ENCODE measurements at places on chromosomes 3 and 15. TPM values are rescaled to one million over a fixed set of nuclear protein-coding genes. Genes with fewer than 3 reads are reported as not detected.

- no peaks in the 10 kb centered on the region for H3K27me3 ChIP-seq
- H3K4me3 ChIP-seq, result no peak overlapping the region
- no peak overlapping the region for H3K27ac ChIP-seq
- no peaks in the 10 kb centered on the region for H3K36me3 ChIP-seq
- no peak for DNase-seq
Measured at GRCh38 chr3:24490151-24490550, 4.5 kb downstream of the THRB start.

GRCh38 chr3:161413855-161414210 lies 42.5 kb upstream of the SPTSSB start:
- H3K4me3 ChIP-seq, result no peak overlapping the region
- no peaks in the 10 kb centered on the region for H3K27me3 ChIP-seq
- no peak overlapping the region for H3K27ac ChIP-seq
- peaks cover 24% of the 10 kb centered on the region for H3K4me1 ChIP-seq
- DNase-seq, result no peak

GRCh38 chr3:186021673-186022362 lies 84.0 kb upstream of the TRA2B start:
- no peak overlapping the region for H3K4me3 ChIP-seq
- H3K4me1 ChIP-seq, result peaks cover 7% of the 10 kb centered on the region
- no peak overlapping the region for H3K27ac ChIP-seq
- H3K36me3 ChIP-seq, result no peaks in the 10 kb centered on the region
- H3K27me3 ChIP-seq, result no peaks in the 10 kb centered on the region

Gene LEKR1
- total RNA-seq, result not detected

DNA sequence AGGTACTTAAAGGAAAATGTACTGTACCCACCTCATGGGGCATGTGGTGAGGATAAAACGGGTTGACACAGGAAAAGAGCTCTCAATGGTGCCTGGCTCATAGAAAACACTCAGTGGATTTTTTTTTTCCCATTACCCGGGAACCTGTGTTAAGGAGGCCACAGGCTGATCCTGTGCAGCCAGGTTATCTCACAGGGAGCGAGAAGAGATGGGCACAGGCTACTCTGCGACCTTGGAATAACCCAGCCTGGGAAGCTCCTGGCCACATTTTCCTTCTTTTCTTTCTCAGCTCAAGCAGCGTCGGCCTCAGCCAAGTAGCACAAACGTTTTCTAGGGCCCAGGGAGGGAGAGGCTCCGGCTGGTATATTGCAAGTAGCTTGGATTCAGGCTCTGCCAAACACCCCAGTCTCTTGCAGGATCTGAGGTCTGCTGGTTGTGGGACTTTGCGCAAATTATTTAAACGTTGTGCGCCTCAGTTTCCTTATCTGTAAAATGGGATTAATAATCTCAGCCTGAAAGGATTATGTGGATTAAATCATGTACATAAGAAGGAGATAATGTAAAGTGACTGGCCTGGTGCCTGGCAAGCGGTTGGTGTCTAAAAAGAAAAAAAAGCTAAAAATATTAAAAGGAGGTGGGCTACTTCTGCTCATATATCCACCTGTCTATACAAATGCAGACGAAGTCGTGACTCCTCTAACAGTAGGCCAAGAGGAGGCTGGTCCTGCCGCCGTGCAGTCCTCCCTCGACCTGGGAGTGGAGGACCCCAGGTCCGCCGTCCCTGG lies 2.2 kb downstream of the FURIN start:
- DNase-seq, result no peak
- H3K36me3 ChIP-seq, result no peaks in the 10 kb centered on the region
- H3K27me3 ChIP-seq, result no peaks in the 10 kb centered on the region
- peak overlapping the region; percentile 89 for H3K27ac ChIP-seq
- H3K4me1 ChIP-seq, result peaks cover 57% of the 10 kb centered on the region

GRCh38 chr15:76976141-76976540 lies 18.8 kb upstream of the PSTPIP1 start:
- no peak for DNase-seq
- no peaks in the 10 kb centered on the region for H3K36me3 ChIP-seq
- peaks cover 7% of the 10 kb centered on the region for H3K4me1 ChIP-seq
- H3K27me3 ChIP-seq, result no peaks in the 10 kb centered on the region
- H3K27ac ChIP-seq, result no peak overlapping the region
- no peak overlapping the region for H3K4me3 ChIP-seq

- H3K36me3 ChIP-seq, result no peaks in the 10 kb centered on the region
- H3K27ac ChIP-seq, result peak overlapping the region; percentile 56
- no peak overlapping the region for H3K4me3 ChIP-seq
- H3K27me3 ChIP-seq, result no peaks in the 10 kb centered on the region
- peaks cover 21% of the 10 kb centered on the region for H3K4me1 ChIP-seq
Measured at GRCh38 chr3:23685541-23686258, 120.1 kb upstream of the UBE2E1 start.

- peaks cover 20% of the 10 kb centered on the region for H3K4me1 ChIP-seq
- no peaks in the 10 kb centered on the region for H3K27me3 ChIP-seq
- no peak overlapping the region for H3K27ac ChIP-seq
- H3K36me3 ChIP-seq, result no peaks in the 10 kb centered on the region
- no peak overlapping the region for H3K4me3 ChIP-seq
Measured at GRCh38 chr3:98710067-98710659, 53.0 kb upstream of the ST3GAL6 start.

DNA sequence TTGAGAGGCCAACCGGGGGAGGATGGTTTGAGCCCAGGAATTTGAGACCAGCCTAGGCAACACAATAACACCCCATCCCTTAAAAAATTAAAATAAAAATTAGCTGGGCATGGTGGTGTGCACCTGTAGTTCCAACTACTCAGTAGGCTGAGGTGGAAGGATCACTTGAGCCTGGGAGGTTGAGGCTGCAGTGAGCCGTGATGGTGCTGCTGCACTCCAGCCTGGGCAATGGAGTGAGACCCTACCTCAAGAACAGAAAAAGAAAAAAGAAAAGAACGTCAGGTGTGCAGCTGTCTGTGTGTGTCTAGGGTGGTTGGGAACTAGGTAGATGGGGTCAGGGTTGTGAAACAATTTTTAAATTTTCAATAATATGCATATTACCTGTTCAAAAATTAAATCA lies 96.2 kb upstream of the BHLHE40 start:
- no peak overlapping the region for H3K27ac ChIP-seq
- no peaks in the 10 kb centered on the region for H3K36me3 ChIP-seq
- H3K4me1 ChIP-seq, result no peaks in the 10 kb centered on the region
- H3K4me3 ChIP-seq, result no peak overlapping the region

- no peaks in the 10 kb centered on the region for H3K27me3 ChIP-seq
- no peaks in the 10 kb centered on the region for H3K4me1 ChIP-seq
- no peak overlapping the region for H3K27ac ChIP-seq
- DNase-seq, result no peak
- no peaks in the 10 kb centered on the region for H3K36me3 ChIP-seq
- H3K4me3 ChIP-seq, result no peak overlapping the region
Measured at GRCh38 chr15:94847325-94847724, 616.0 kb downstream of the MCTP2 start.

Gene FGF12
- 1.5 TPM for total RNA-seq

GRCh38 chr3:59981377-59981776 lies 931.6 kb upstream of the CFAP20DC start:
- no peaks in the 10 kb centered on the region for H3K36me3 ChIP-seq
- H3K4me3 ChIP-seq, result no peak overlapping the region
- no peaks in the 10 kb centered on the region for H3K4me1 ChIP-seq

- H3K36me3 ChIP-seq, result no peaks in the 10 kb centered on the region
- no peak overlapping the region for H3K27ac ChIP-seq
- no peaks in the 10 kb centered on the region for H3K27me3 ChIP-seq
Measured at GRCh38 chr3:65583188-65583587, 455.5 kb downstream of the MAGI1 start.

GRCh38 chr3:47022641-47023071 lies 43.2 kb downstream of the NBEAL2 start:
- peaks cover 12% of the 10 kb centered on the region for H3K4me1 ChIP-seq
- no peak for DNase-seq
- no peak overlapping the region for H3K4me3 ChIP-seq
- H3K27ac ChIP-seq, result peak overlapping the region; percentile 61

Gene OR5K2
- not detected for total RNA-seq

DNA sequence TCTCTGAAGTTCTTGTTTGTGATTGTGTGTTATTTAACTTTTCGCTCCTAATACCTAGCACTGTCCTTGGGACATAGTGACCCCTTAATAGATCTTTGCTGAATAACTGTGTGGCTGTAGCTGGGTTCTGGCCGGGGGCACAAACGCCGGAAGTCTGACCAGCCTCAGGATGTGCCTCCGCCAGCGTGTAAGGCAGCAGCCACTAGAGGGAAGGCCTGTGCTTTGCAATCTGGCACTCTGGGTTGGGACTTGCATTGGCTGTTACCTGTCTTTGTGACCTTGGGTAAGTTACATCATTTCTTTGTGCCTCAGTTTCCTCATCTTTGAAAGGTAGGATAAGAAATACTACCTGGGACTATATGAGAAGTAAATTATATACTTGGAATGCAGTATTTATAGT lies 158.7 kb downstream of the GHSR start:
- no peaks in the 10 kb centered on the region for H3K27me3 ChIP-seq
- no peaks in the 10 kb centered on the region for H3K36me3 ChIP-seq
- peaks cover 8% of the 10 kb centered on the region for H3K4me1 ChIP-seq
- no peak for DNase-seq

- no peak overlapping the region for H3K4me3 ChIP-seq
- no peaks in the 10 kb centered on the region for H3K4me1 ChIP-seq
- H3K27ac ChIP-seq, result no peak overlapping the region
- no peaks in the 10 kb centered on the region for H3K36me3 ChIP-seq
Measured at GRCh38 chr3:126015075-126015474, 46.1 kb downstream of the ROPN1B start.

GRCh38 chr3:192570821-192571791 lies 156.2 kb downstream of the FGF12 start:
- DNase-seq, result no peak
- H3K4me3 ChIP-seq, result peak overlapping the region; percentile 34
- no peaks in the 10 kb centered on the region for H3K4me1 ChIP-seq

- H3K27me3 ChIP-seq, result no peaks in the 10 kb centered on the region
- no peak overlapping the region for H3K4me3 ChIP-seq
- H3K4me1 ChIP-seq, result no peaks in the 10 kb centered on the region
- no peak overlapping the region for H3K27ac ChIP-seq
- DNase-seq, result no peak
Measured at GRCh38 chr15:72288796-72289596, 16.6 kb upstream of the PARP6 start.

DNA sequence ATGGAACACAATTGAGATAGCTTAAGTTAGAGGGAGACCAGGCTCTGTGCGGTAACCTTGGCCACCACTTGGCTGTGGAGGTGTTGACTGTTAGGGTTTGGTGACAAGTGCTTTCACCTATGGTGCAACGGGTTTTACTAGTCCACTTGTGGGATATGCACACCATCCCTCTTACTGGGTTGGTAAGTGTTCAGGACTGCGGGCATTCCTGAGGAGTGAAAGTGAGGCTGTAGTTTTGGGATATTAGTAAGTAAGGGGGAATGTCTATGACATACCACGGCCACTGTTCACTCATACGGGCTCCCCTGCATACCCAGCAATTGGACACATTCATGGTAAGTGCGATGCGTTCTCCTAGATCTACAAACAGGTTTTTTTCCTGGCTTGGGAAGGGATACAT lies 8.0 kb upstream of the RAD54L2 start:
- no peaks in the 10 kb centered on the region for H3K4me1 ChIP-seq
- DNase-seq, result no peak
- no peaks in the 10 kb centered on the region for H3K27me3 ChIP-seq
- no peaks in the 10 kb centered on the region for H3K36me3 ChIP-seq
- H3K27ac ChIP-seq, result no peak overlapping the region

Gene ZBTB47
- 47.9 TPM for total RNA-seq

GRCh38 chr15:40136470-40137302 lies 24.2 kb upstream of the BUB1B start:
- H3K4me1 ChIP-seq, result no peaks in the 10 kb centered on the region
- no peak for DNase-seq
- no peaks in the 10 kb centered on the region for H3K27me3 ChIP-seq
- H3K4me3 ChIP-seq, result no peak overlapping the region
- no peak overlapping the region for H3K27ac ChIP-seq

DNA sequence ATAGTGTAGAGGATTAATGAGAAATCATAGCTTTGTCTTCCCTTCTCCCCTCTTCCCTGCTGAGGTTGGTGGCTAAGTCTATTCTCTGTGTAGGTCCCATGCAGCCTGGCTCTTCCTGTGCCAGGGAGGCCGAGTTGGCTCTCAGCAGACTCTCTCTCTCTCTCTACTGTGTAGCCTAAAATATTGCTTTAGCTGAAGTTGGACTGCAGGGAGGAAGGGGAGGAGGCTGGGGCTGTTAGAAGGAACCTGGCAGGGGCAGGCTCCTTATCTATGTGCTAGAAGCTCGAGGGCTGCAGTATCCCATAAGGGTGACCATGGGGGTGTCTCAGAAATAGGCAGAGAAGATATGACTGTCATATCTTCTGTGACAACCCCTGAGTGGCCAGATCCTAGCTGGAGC lies 160.8 kb downstream of the EPHB1 start:
- H3K27ac ChIP-seq, result no peak overlapping the region
- no peaks in the 10 kb centered on the region for H3K4me1 ChIP-seq
- no peak for DNase-seq
- H3K27me3 ChIP-seq, result no peaks in the 10 kb centered on the region
- no peak overlapping the region for H3K4me3 ChIP-seq
- H3K36me3 ChIP-seq, result no peaks in the 10 kb centered on the region

- H3K27me3 ChIP-seq, result no peaks in the 10 kb centered on the region
- no peaks in the 10 kb centered on the region for H3K36me3 ChIP-seq
- peaks cover 45% of the 10 kb centered on the region for H3K4me1 ChIP-seq
- H3K27ac ChIP-seq, result peak within 1 kb of the TSS; percentile 100
- H3K4me3 ChIP-seq, result peak within 1 kb of the TSS; percentile 92
Measured at GRCh38 chr3:149812606-149813366, at the start of gene RNF13. Gene RNF13 (plus strand): TSS chr3:149813215. CDS start chr3:149846027, 32,812 bp downstream.

- no peaks in the 10 kb centered on the region for H3K27me3 ChIP-seq
- no peak overlapping the region for H3K4me3 ChIP-seq
- H3K36me3 ChIP-seq, result no peaks in the 10 kb centered on the region
Measured at GRCh38 chr15:59237119-59237855, 30.6 kb downstream of the LDHAL6B start.

Gene DPPA2
- not detected for total RNA-seq

DNA sequence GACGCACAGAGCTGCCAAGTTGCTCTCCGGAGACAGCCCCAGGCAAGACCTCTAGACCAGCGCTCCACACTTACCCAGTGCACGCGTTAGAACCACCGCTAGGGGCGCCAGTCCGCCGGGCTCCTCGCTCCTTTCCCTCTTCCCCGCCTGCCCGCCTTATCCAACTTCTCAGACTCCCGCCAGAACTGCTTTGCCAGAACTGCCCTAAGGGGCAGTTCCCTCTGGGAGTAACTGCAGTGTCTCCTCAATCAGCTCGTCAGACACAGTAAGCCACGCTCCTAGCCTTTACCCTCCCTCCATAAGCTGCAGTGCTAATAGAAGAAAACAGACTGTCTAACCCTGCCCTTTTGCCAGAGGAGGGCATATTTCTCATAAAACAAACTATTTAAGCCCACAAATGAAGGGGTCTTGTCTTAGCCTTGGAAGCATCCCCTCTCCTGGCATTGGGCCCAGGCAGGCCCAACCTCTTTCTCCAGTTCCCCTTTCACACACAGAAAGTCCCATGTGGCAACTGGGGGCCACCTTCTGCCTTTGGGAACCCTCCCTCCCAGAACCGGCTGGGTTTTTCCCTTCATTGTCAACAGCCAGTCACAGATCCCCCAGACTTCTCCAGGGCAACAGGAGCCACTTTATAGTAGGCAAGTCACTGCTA lies 3.7 kb downstream of the BMF start:
- H3K27me3 ChIP-seq, result no peaks in the 10 kb centered on the region
- no peak overlapping the region for H3K4me3 ChIP-seq
- H3K4me1 ChIP-seq, result peaks cover 93% of the 10 kb centered on the region
- no peaks in the 10 kb centered on the region for H3K36me3 ChIP-seq
- peak; percentile 95 for DNase-seq
- H3K27ac ChIP-seq, result peak overlapping the region; percentile 96

Gene DISP2
- 0.74 TPM for total RNA-seq

Gene ST8SIA2
- total RNA-seq, result not detected
